ENCODE measurements at places on chromosomes 5 and 9. TPM values are rescaled to one million over a fixed set of nuclear protein-coding genes. Genes with fewer than 3 reads are reported as not detected.

DNA sequence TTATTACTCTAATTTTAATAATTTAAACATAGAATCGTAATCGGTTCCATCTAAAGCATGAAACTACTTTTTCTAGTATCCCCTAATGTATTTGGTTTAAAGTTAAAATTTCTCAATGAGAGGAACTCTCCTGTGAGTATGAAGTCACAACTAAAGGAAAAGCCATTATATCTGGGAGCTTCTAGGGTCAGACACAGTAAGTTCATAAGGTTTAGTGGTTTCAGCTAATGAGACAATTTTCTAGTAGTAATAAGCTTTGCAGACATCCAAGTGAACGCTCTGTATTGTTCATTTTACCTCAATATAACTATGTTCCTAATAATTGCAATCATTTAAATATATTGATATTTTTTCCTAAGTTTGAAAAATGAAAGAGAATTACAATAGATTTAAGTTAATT is 364.4 kb upstream of the CDH9 start:
- H3K4me1 ChIP-seq: no peaks in the 10 kb centered on the region
- no peaks in the 10 kb centered on the region for H3K27me3 ChIP-seq
- no peaks in the 10 kb centered on the region for H3K36me3 ChIP-seq
- DNase-seq: no peak

DNA sequence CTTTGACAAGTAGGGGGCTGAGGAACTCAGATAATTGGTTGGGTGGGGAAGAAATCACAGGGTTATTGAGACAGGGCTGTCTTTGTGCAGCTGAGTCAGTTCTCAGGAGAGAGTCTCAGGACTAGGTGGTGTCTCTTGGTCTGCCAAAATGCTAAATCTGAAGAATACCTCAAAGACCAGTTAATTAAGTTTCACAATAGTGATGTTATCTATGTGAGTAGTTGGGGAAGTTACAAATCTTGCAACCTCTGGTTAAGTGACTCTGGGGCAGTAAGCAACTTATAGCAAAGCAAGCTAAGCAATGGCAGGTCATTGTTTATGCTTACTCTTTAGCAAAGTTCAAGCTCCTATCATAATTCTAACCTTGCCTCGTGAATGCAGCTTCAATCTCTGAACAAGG is 53.6 kb downstream of the GIN1 start:
- H3K27me3 ChIP-seq: no peaks in the 10 kb centered on the region
- 0 out of 2 replicates have a peak, but pooled peaks cover 5% of the 10 kb centered on the region for H3K4me1 ChIP-seq
- H3K27ac ChIP-seq: no peak overlapping the region
- DNase-seq: no peak

CDH9 gene
- not detected for total RNA-seq

DNA sequence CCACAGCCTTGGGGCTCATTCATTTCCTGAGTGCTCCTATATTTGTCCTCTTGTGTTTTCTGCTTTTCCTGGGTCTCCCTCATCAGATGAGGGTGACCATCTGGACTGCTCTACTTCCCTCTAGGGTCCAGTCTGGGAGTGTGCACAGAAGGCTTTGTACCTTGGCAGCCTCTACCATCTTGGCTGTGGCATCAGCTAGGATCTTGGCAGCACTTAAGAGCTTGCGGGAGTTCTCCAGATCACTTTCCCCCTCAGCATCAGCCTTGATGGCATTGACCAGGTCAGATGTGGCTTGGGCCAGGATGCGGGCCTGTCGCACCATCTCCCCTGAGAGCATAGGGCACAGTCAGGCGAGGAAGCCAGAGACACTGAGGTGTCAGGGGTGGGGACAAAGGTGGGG is 15.8 kb downstream of the TLN1 start:
- peaks cover 4% of the 10 kb centered on the region for H3K36me3 ChIP-seq
- H3K27ac ChIP-seq: no peak overlapping the region
- no peak for DNase-seq
- no peak overlapping the region for H3K4me3 ChIP-seq
